GM18507 (cell line): ENCODE measurements at places on chromosomes 1 and 21.

DNA sequence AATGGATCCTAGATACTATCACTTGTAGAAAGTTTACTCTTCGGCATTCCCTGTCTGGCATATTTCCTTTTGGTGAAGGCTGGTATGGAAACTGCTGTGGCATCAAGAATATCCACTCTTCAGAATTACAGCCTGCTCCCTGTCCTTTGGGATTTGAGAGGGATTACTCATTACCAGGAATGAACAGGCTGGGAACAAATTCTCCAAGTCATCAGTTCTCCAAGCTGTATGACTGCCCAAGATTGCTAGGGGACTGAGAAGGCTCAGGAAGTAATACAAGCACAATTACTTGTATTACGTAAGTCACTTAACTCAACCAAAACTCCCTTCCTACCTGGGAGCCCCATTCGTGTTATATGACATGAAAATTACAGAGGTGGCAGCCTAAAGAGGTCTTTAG, 49.6 kb downstream of the CD58 start:
- DNase-seq: no peak

DNA sequence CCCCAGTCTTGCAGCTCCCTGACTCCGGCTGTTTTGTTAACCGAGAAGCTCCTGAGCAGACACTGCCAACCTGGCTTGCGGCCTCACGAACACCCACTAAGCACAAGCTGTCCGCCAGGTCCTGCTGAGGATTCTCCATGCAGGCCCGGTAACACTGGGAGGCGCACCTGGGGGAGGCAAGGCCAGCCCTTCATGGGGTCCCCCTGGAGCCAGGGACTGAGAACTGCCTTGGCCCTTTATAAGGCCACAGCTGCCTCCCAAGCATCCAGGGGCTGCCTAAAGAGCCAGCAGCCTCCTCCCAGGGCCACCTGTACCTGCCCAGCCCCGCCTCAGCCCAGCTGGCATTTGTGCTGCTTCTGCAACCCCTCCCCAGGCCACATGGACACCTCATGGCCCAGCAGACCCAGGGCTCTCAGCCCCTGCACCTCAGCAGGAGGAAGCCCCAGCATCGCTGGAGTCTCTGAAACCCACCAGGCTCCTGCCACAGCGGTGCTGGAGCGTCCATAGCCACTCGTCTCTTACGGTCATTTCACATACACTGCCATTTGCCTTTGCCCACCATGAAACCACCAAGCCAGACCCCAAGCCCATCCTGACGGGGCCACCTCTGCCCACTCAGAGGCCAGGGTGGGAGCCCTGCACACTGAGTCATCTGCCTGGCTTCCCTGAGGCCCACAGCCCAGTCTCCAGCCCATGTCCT, 82.5 kb downstream of the NPHP4 start:
- no peak for DNase-seq

- DNase-seq: peak; percentile 64
These were observed 62.4 kb upstream of the USP24 start for GRCh38 chr1:55277377-55278130.

- DNase-seq: no peak
These were observed 7.6 kb downstream of the SLC19A2 start for GRCh38 chr1:169478094-169478672.

DNA sequence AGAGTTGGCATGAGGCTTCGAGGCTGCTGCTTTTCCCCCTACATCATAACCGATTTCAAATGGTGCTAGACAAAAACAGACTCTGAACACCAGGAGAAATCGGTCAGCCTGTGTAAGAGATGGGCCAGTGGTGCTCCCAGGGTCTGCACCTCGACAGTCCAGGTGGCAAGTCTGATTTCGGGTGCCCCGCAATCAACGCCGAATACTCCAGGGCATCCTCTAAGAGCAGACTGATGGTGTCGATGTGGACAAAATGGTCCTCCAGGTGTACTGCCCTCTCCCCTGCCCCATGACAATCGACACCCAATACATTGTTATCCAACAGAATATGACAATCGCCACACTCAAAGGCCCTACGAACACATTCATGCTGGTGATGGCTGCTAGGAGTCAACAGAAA, 50.0 kb downstream of the CD46 start:
- no peak for DNase-seq

GRCh38 chr1:25701030-25701785, 84.6 kb downstream of the MAN1C1 start:
- no peak for DNase-seq

GRCh38 chr21:44364151-44365053, 11.0 kb downstream of the TRPM2 start:
- no peak for DNase-seq

GRCh38 chr1:11485191-11485590, 6.2 kb downstream of the DISP3 start:
- DNase-seq: no peak

DNA sequence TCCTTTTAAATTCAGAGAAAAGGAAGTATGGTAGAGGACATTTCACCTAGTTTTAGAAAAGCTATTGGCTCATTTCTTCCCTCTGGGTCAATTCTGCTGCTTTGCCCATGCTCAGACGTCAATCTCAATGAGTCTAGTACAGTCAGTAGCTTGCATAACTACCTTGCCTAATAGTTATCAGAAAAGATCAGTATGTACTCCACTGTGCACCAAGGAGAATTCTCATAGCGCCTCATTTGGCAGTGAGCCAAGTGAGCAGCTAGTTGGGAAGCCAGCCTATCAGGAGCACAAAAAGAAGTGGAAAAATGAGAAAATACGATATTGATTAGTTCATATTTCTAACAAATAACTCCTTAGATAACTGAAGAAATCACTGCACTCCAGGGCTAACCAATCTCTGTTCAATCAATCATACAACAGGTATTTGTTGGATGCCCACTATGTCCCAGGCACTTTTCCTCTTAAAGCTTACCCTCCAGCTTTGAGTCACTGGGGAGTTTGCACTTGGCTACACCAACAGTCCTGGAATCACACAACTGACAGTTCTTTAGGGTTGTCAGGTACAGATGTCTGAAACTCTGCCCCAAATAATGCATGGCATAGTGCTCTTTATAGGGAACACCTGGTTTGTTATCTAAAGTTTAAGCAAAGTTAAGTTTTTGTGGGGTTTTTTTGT, 50.2 kb downstream of the PRDX6 start:
- no peak for DNase-seq

GRCh38 chr1:240965581-240966091, 353.7 kb upstream of the GREM2 start:
- no peak for DNase-seq

GRCh38 chr1:8712413-8713231, 104.8 kb downstream of the RERE start:
- DNase-seq: no peak

DNA sequence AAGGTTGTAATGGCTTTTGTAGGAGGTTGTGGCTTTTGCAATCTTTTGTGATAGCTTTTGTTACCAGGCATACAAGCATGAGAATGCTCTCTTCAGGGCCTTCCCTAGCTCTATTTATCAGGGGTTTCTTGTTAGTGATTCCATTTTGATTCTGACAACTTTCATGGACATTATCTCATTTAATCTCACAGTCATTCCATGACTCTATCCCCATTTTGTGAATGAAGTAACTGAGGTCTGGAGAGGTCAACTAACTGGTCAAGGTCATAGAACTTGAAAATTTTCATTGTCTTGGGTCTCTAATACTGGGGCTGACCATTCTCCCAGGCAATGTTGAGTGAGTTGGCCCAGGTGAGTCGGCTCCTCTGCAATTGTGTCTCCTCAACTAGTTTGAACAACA, 11.2 kb upstream of the LAMTOR5 start:
- no peak for DNase-seq

DNA sequence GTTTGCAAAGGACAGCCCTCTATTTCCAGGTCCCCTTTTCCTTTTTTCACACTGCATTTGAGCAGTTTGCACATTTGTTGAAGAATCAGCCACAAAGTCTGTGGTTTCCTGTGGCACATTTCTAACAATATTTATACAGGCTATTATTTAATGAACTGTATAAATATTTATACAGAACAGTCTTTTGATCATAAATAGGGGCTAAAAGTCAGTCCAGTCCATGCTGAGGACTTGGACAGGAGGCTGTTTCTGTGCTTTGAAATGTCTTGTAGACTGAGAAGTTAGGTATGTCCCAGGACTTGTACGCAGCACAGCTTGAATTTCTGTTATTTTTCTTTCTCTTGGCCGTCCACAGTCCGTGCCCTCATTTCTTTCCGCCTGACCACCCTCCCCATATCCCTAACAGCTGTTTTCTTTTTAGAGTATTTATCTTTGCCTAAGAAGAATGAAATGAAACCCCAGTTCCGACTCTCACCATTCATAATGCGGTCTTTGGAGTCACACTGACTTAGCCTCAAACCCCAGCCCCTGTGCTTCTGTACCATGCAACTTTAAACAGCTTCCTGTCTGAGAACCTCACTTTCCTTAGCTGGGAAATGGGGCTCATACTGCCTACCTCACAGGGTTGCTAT, 19.7 kb downstream of the FGGY start:
- no peak for DNase-seq

DNA sequence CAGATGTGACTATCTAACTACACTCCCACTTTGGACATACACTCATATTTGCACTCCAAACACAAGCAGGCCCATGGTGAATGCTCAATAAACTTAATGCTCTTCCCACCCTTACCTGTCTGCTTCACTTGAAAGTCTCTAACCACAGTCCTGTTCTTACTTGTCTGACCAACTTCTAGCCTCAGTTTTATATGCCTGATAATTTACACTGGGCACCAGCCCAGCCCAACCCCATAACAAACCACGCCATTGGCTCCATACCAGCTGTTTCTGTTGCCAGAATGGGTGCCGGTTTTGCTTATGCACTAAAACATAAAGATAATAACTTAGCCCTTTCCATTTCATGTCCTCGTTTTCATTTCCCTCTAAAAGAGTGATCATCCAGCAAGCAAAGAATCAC, 395.4 kb downstream of the NTNG1 start:
- no peak for DNase-seq

GRCh38 chr21:40923407-40923806, 76.4 kb upstream of the DSCAM start:
- no peak for DNase-seq

DNA sequence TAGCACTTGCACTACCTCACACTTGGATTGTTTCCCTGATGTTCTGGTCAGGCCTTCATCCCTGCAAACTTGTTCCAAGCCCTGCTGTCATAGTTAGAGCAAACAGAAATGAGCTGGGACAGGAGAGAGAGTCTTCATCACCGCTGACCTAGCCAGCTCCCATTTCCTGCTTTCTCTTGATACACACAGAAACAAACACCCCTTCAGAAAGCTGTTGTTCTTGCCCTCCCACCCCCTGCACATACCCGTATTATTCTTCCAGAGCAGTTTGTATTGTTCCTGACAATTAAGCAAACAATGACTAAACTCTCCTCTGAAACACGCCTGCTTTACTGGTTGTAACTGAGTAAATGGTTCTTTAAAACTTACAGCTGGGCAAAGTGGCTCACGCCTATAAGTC, 2.9 kb upstream of the SYT2 start:
- no peak for DNase-seq

GRCh38 chr21:31012133-31013089, 25.9 kb downstream of the KRTAP19-8 start:
- DNase-seq: no peak

DNA sequence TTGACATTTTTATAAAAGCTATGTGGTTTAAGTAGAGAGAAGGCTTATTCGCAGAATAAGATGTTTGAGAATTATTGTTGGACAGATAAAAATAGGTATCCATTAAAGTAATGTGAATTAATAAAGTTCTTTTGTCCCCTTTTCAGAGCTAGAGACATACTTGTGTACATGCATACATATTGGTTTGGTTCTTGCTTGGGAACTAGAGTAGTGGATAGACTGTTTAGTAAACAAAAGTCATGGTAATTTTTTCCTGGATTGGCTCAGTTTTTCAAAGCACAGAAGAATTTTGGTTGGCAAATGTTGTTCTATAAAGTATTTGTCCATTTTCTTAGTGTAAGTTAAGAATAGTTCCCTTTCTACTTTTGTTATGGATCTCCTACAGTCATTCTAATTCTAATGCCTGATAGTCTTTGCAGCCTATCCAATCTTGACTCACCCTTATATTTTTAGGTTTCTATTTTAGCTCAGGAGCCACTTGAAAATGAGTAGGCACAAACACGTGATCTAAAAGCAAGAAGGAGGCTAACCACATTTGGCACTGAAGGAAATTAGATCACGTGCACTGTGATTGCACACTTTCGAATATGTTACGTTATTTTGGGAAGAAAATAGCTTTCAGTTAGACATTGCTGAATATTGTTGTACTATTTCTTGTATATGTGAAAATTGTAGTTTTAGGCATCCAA, 47.0 kb downstream of the RABGAP1L start:
- DNase-seq: no peak

DNA sequence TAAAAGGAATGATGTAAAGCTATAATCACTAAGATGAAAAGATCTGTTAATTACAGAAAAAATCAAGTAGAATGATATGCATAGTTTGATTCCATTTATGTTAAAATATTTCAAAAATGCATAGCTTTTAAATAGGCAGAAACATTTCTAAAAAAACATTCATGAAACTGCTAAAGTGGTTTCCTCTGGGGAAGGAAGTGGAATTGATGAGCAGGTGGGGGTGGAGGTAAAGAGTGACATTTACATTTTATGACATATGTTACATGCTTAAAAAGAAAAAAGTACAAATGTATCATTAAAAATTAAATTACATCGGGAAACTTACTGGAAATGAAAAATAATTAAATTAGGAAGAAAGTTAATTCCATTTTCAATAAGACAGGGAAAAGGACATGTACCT, 42.8 kb upstream of the JAK1 start:
- DNase-seq: no peak

- DNase-seq: no peak
These were observed 39.4 kb downstream of the ZP4 start for GRCh38 chr1:237851210-237851845.

GRCh38 chr1:239815074-239815473, 276.6 kb upstream of the FMN2 start:
- DNase-seq: no peak

- DNase-seq: no peak
These were observed 36.9 kb upstream of the FNBP1L start for GRCh38 chr1:93411000-93411399.

GRCh38 chr1:54990916-54991315, 7.8 kb upstream of the BSND start:
- DNase-seq: no peak

DNA sequence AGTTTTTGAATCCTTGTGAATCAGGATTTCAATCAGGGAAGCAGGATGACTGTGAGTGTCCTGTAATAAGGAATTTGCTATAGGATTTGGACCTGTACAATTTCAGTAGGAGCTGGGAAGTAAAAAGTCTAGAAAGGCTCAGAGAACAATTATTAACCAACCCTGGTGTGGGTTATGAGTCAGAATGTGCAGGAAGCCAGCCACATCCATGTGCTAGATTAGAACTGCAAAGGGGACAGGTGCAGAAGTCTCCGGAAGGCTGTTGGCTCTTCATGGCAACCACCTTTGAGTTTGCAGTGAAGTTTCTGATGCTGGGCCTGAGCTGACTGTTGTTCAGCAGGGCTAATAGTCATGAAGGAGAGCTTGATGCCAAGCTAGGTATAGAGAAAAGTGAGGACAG, 70.7 kb downstream of the SPATA46 start:
- no peak for DNase-seq

DNA sequence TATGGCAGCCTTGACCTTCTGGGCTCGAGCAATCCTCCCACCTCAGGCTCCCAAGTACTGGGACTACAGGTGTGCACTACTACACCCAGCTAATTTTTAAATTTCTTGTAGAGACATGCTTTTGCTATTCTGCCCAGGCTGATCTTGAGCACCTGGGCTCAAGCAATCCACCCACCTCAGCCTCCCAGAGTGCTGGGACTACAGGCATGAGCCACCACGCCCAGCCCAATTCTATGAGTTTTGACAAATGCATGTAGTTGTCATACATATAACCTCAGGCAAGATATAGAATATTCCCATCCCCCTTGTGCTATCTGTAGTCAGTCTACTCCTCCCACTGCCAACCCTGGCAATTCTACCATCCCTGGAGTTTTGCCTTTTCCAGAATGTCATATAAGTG, 38.7 kb upstream of the TTC22 start:
- no peak for DNase-seq
